ENCODE measurements at places on chromosomes 3 and 15. TPM values are rescaled to one million over a fixed set of nuclear protein-coding genes. Genes with fewer than 3 reads are reported as not detected.

GRCh38 chr15:92385096-92385495, 8.6 kb upstream of the ST8SIA2 start:
- no peak for DNase-seq

DNA sequence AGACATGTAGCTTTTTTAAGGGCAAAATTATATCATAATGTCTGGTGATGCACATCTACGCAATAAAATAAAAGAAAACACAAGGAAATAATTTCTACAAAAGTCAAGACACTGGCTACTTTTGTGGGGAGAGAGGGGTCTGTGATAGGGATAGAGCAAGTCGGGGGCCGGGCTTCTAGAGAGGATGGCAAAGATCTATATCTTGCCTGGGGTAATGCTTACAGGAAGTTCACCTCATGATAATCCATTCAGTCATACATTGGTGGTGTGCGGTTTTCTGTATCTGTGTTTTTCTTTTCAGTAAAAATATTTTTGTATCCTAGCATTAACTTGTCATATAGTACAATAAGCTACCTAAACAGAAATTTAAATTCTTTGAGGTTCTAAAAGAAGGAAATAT, 178.8 kb downstream of the ARRDC4 start:
- DNase-seq: no peak

GRCh38 chr3:73719413-73719851, 94.7 kb upstream of the PDZRN3 start:
- peak; percentile 78 for DNase-seq

DNA sequence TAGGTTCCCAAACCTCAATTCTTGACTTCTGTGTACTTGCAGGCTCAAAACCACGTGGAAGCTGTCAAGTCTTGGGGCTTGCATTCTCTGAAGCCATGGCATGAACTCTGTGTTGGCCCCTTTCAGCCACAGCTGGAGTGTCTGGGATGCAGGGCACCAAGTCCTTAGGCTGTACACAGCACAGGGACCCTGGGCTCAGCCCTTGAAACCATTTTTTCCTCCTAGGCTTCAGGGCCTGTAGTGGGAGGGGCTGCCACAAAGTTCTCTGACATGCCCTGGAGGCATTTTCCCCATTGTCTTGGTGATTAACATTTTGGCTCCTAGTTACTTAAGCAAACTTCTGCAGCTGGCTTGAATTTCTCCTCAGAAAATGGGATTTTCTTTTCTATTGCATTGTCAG, 135.4 kb downstream of the ATG7 start:
- DNase-seq: no peak

DNA sequence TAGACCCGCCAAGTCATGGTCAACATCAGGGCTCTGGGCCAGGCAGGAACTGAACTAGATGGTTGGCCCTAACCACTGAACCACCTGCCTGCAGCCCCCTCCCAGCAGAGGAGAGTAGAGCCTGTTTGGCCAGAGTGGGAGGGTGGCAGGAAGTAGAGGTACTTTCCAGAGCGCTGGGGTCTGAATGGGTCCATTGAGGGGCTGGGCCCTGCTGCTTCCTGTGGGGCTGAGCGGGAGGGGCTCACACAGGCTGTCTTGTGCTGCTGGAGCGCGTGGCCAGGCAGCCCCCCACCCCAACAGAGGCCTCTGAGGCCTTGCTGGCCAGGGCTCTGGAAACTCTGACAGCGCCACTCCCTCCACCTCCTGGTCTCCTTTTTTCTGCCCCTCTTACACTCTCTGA, 17.4 kb downstream of the CSPG4 start:
- DNase-seq: peak; percentile 84

GRCh38 chr3:141644931-141645330, 93.2 kb upstream of the RNF7 start:
- DNase-seq: peak; percentile 37

DNA sequence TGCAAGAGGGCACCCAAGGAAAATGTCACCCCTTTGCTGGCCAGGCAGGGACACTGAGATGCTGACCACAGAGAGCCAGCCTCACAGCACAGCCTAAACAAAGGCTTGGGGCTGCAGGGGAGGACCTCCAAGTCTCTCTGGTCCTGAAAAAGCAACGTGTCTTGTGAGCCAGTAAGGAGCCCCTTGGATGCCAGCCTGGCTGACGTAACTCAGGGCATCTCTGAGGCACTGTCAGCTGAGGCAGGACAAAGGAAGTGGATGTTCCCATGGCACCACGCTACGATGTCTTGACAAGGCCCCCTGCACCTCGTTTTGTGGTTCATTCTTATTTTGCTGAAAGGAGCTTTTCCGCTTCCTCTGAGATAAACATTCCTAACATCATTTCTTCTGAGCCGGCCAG, 160.7 kb downstream of the OR4M2 start:
- no peak for DNase-seq

DNA sequence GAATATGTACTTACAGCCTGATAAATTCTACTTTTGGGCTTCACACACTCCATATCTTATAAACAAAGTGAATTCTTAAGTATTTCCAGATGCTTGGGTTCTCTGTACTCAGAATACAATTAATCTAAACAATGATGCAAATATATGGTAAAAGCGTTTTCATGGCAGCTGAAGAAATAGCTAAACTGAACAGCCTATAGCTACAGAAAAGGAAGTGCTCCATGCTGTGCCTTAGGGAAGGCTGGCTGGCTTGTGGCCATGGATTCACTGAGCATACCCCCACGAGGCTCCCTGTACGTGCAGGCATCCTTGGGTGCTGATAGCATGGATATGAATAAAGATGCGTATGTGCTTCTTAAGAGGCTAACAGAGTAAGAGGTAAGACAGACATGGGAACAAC, 264.0 kb downstream of the KLF13 start:
- peak; percentile 30 for DNase-seq

The GANC gene
- 23.8 TPM for total RNA-seq

DNA sequence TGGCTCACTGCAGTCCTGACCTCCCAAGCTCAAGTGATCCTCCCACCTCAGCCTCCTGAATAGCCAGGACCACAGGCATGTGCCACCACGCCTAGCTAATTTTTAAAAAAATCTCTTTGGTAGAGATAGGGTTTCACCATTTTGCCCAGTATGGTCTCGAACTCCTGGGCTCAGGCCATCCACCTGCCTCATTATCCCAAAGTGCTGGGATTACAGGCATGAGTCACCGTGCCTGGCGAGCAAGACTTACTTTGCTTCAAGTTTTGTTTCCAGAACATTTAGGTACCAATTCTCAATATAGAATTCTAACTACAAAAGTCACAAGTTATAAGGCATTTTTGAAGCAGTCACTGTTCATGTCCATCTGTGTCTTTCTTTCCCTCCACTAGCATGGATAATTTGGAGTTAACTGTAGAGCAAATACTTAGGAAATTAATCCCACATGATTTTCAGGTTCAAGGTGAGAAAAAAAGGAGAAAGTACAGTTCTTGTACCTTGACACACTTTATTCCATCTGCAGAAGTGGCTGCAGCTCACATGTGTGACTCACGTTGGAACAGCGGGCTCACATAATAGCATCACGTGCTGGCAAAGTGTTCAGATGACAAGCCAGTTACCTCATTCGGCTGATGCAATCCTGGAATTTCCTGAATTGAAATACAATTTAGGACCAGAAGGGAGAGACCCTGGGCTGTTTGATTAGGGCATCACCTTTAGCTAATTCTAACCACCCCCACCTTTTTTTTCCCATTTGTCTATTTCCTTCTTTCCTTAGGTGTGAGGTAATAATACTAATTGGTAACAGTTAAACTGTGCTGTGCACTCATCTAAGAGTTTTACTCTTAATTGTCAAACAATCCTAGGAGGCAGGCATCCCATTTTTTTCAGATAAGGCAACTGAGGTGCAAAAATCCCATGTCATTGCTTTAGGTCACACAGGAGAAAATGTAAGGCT, 46.9 kb upstream of the NEDD4 start:
- peak; percentile 82 for DNase-seq

DNA sequence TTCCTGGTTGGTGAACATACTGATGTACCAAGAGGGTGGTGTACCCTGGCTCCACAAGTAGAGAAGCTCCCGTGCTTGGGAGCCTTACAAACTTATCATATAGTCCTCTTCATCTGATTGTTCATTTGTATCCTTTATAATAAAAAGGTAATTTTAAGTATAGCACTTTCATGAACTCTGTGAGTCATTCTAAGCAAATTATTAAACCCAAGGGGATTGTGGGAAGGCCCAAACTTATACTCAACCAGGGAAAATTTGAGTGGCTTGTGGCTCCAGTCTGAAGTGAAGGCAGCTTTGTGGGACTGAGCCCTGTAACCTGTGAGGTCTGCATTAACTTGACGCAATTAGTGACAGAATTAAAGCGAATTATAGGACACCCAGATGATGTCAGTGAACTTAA, 29.0 kb downstream of the TTBK2 start:
- DNase-seq: no peak

DNA sequence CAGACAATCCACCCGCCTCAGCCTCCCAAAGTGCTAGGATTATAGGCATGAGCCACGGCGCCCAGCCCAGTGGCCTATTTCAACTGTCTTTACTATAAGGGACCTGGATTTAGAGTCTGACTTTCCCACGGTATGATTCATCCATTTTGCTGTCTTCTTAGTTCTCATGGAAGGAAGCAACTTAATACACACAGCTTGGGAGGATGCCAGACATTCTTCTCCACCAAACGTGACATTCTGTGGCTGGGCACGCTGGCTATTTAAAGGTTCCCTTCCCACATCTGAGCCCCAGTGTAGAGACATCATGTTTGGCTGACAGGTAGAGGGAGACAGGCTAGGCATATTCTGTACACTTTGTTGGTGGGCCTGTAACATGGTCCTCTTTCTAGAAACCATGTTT, 26.2 kb downstream of the FAM43A start:
- peak; percentile 84 for DNase-seq

GRCh38 chr3:53707222-53707621, 139.0 kb downstream of the CHDH start:
- DNase-seq: no peak

DNA sequence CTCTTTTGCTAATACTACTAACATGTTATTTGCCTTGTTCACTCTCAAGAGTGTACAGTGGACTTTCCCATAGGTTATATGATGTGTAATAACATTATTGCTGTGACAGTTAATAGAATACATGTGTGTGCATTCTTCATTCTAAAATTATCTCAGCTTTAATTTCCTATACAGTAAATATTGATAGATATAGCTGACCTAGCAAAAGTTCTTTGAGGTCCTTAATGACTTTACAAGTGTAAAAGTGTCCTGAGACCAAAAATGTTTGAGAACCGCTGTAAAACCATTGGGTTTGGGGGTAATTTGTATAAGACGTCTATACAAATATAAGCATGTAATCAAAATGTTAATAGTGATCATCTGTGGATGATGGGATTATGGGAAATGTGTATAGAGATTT, 469.5 kb upstream of the PROK2 start:
- DNase-seq: no peak

DNA sequence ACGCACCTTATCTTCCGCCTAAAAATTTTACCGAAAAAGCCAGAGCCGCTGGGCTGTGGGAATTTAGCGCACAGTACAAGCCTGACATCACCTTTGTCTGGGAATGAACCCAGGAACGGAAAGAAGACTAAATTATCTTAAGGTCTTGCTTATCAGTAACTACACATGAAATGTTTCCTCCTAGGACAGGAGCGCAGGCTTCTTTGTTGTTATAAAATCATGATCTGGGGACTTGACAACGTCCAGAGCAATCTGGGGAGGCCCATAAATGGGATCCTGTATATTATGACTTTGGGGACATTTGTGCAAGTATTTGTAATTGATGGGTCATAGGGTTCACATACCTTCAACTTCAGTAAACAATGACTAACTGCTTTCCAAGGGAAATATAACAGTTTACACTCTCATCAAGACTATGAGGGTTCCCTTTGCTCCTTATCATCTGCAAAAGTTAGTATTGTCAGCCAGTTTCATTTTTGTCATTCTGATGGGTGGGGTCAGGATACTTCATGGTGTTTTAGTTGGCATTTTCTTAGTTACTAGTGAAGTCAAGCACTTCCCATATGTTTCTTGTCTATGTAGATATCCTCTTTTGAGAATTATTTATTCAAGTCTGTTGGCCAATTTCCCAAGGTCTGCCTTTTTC, 213.9 kb upstream of the PFN2 start:
- DNase-seq: no peak

DNA sequence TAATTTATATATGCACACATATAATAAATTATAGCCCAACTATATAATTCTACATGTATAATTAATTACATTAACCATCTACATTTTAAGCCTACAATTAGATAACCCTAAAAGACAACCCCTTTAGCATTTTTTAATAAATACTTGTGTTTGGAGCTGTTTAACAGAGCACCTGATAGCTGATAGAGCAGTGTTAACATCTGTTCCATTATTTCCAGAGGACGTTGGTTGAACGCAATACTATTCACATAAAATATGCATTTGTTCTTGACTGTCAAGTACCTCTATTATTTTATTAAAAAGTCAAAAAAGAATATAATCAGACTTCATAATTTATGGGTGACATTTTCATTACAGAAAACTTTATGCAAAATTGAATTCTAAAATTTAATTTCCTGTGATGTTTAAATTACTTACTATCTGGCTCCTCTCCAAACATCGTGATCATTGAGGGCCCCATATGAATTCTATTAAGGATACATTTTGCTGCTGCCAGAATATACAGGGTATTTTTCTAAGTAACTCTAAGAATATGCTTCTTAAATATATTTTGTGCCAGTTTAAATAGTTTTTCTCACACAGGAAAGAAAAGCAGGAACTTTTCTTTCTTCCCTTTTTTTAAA, 234.3 kb downstream of the SHOX2 start:
- no peak for DNase-seq

DNA sequence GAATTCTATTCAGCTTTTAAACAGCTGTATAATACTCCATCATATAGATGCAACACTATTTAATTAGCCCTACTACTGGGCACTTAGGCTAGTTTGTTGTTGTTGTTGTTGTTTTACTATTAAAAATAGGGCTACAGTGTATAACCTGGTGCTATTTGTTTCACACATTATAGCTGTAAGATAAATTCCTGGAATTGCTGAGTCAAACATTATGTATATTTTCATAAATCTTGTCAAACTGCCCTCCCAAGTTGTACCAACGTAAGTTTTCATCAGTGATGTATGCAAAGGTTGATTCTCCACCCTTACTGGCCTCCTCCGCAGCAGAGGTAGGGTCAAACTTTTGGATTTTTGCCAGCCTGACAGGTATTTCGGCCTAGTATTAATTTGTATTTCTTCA, 3.8 kb upstream of the CEMIP start:
- no peak for DNase-seq

The IQCF5 gene
- total RNA-seq: not detected

- no peak for DNase-seq
Measured at GRCh38 chr3:196868297-196868661, 559 bp downstream of the SENP5 start.

The WDR6 gene
- total RNA-seq: 81.6 TPM

The C3orf20 gene
- total RNA-seq: not detected

The EAF2 gene
- total RNA-seq: 14.1 TPM

DNA sequence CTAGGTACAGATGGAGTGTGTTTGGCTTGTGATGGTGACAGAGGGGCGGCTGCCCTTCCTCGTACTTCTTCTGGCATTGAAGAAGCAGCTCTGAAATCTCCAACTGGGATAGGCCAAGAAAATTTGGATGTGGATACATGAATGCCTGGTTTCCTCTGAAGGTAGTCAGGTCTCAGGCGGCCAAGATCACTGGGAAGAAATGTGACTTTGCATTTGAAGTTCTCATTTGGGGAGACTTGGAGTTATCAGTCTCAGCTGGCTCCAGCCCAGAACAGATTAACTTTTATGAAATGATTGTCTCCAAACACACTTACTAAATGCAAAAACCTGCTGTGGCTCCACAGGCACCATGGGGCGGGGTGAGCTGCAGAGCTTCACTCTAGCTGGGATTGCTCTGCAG, 215.9 kb downstream of the THSD4 start:
- no peak for DNase-seq

- peak; percentile 78 for DNase-seq
Measured at GRCh38 chr3:53160660-53161449, at the start of gene PRKCD. TSS of gene PRKCD (plus strand) at chr3:53161209. CDS start at chr3:53178423, 17,214 bp downstream.
